ENCODE measurements at places on chromosomes 12 and 14. TPM values are rescaled to one million over a fixed set of nuclear protein-coding genes. Genes with fewer than 3 reads are reported as not detected.

The ASCL1 gene
- total RNA-seq = not detected

The SYT1 gene
- not detected for total RNA-seq

The PLEKHG7 gene
- total RNA-seq = not detected

The RAD9B gene
- total RNA-seq = 0.90 TPM

The NGB gene
- not detected for total RNA-seq

The TGFB3 gene
- total RNA-seq = 1.8 TPM

The CCDC177 gene
- not detected for total RNA-seq

The PTPRQ gene
- total RNA-seq = not detected

The CCDC175 gene
- not detected for total RNA-seq

The PRR4 gene
- total RNA-seq = 2.4 TPM

The IAPP gene
- not detected for total RNA-seq

The AQP6 gene
- not detected for total RNA-seq

The VASH1 gene
- 5.0 TPM for total RNA-seq

The MAX gene
- total RNA-seq = 154 TPM

The RD3L gene
- total RNA-seq = not detected

The SOX5 gene
- 1.5 TPM for total RNA-seq

The TESPA1 gene
- total RNA-seq = 147 TPM

The IFNG-AS1 gene
- 3.6 TPM for total RNA-seq

The FGF23 gene
- not detected for total RNA-seq

The VWF gene
- not detected for total RNA-seq

The NCOR2 gene
- 108 TPM for total RNA-seq

The KRT74 gene
- total RNA-seq = not detected

The RNASE13 gene
- not detected for total RNA-seq

The MYO1H gene
- total RNA-seq = not detected

The TAS2R10 gene
- 0.39 TPM for total RNA-seq

The SLC8A3 gene
- 0.29 TPM for total RNA-seq

The CMA1 gene
- total RNA-seq = not detected

The SLC24A4 gene
- total RNA-seq = 0.07 TPM

The PTHLH gene
- total RNA-seq = not detected

The VRTN gene
- total RNA-seq = not detected

The PPP4R4 gene
- 0.59 TPM for total RNA-seq
